ENCODE measurements at places on chromosomes 11 and 22.
A peak's percentile ranks its signal among the peaks of the same experiment; 100 is the strongest.

GRCh38 chr11:69327741-69328191, 33.8 kb downstream of the MYEOV start:
- DNase-seq = no peak

DNA sequence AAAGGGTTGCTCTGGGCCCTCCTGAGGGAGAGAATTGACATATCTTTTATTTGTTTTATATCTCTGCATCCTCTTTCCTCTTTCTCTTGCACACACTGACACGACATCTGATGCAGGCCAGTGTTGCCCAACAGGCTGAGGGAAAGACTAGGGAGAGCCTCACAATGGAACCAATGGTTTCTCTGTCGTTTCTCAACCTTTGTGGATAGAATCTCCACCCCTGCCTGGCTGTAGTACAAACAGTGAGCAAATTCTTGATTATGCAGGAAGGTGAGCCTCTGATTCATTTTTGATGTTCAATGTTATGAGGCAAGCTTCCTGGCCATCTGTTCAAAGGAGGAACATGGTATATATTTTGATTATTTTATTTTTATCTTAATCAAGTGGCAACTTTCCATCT, 49.8 kb upstream of the PLET1 start:
- no peak for DNase-seq

GRCh38 chr11:30585892-30586250, 282 bp downstream of the MPPED2 start:
- DNase-seq = no peak

- peak; percentile 35 for DNase-seq
These were observed 32.4 kb downstream of the NF2 start for GRCh38 chr22:29635734-29636357.

DNA sequence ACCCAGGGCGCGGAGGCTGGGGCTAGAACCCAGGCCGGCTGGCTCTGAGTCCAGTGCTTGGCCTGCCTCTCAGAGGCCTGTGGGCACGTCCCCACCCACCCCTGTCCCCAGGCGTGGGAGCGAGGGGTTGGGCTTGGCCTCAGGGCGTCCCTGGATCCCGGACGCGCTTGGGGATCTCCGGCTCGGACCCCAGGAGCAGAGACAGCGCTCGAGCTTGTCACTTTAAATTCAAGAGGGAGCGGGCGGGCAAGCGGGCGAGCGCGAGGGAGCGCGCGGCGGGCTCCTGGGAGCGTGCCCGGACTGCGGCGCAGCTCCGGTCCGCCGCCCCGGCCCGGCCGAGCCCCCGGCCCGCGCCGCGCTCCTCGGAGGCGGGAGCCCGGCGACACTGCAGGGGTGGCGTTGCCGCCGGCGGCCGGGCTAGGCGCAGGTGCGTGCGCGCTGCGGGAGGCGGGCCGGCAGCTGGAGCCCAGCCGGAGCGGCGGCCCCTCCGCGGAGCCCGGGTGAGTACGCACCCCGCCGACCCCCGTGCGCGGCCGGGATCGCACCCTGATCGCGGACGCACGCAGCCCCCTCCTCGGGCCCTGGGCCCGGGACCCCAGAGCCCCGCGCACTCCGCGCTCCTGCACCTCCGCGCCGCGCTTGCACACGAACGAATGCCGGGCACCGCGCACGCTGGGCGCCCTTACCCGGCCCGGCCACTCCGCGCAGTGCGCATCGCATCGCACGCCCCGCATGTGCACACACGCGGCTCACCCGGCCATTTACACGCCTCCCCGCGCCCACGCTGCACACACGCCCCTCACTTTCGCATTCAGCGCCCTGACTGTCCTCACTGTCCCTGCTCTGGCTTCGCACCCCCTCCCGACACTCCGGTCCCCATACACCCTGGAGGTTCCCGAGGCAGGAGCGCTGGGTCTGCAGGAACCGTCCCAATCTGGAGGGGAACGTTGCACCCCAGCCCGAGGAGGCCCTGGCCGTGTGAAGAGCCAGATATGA, at the start of gene SYT12:
Gene SYT12 (plus strand): TSS at position 174 of the 996 bp plus-strand sequence. CDS start 7,011 bp downstream, outside the sequence.
- no peak for DNase-seq

DNA sequence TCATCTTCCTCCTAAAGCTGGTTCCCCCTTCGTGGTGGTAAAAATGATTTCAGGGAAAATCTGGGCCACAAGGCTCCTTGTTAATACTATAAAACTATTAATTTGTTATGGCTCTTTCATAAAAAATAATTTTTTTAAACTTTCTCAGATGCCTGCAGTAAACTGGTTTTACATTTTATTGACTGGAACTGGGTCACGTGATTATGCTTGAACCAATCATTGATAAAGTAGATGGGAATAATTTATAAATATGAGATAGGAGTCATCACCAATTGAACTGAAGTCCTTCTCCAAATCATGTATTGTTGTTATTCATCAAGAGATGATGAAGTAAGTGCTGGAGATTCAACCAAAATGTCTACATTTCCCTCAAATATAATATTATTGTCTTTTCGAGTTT, 138.4 kb downstream of the SLC17A6 start:
- no peak for DNase-seq

GRCh38 chr11:43360361-43361032, 1.8 kb downstream of the TTC17 start:
- no peak for DNase-seq

- DNase-seq = no peak
These were observed 32.1 kb upstream of the ACR start for GRCh38 chr22:50705851-50706351.

DNA sequence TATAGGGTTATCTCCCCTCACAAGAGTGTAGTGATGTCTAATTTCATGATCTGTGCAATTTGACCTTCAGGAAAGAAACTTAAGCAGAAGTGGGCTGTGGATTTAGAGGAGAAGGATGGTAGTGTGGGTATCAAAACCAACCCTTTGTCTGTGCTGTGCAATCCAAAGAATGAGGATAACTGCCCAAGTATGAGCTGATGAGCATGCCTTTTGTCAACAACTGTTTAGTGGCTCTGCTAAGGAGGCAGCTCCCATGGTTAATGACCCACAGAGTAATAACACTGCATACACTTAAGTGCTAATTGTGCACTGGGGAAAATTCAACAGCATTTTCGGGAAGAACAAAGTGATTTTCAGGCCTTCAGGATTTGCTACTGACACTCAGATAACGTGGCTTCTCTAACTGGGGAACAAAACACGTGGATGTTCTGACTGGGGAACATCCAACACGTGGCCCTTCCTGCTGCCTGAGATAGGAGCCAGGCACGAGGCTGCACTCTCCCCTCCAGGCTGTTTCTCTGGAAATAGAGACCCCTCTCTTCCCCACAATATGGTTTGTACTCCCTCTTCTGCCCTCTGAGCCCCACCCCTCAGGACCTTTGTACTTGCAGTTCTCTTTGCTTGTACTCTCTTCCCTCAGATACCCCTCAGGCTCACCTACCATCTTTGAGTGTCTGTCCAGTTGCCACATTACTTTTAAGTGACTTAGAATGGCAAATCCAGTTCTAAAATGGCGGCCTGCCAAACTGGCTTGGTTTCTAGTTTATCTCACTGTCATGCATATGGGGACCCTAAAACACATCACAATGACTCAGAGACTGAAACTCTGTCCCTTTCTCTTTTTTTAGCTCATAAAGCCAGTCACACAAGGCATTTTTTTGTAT, 234.9 kb upstream of the POU2AF2 start:
- DNase-seq = no peak

DNA sequence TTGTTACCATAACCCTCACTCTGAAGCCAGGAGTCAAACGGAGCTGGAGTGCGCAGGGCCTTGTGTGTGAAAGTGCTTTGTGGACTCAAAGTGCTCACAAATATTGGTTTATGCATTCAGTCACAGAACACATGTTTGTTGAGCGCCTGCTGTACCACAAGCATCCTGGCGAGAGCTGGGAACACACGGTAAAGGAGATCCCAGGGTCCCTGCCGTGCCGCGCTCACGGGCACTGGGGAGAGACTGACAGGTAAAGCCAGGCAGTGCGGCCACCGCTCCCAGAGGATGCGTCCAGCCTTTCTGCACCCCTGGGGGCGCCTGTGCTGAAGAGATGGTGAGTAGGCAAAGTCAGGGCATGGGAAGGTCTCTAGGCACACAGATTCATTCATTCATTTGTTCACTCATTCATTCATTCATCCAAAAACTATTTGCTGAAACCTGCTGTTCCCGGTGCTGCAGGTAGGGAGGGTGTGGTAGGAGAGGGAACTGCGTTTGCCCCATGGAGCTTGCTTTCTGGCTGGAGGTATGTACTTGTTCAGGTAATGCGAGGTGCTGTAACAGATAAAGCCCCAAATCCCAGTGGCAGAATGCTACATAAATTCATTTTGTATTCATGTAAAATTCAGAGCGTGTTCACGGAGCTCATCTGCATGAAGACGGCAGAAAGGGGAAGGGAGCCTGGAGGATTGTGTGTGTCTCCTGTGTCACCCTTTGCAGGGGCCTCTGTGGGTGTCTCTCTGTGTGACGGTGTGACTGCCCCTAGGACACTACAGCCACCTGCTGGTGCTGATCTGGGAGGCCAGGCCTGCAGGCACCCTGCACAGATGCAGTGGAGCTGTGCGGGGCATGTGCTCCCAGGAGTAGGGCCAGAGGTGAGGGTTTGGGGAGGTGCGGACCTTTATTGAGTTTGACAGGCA, 167.0 kb upstream of the B3GAT1 start:
- no peak for DNase-seq

GRCh38 chr11:133823211-133823610, 22.1 kb downstream of the SPATA19 start:
- DNase-seq = no peak

Measured in AG09319 (cell line).